ENCODE measurements at places on chromosomes 7 and 10.

GRCh38 chr10:34089253-34089652 is 725.8 kb downstream of the PARD3 start:
- no peak for DNase-seq

DNA sequence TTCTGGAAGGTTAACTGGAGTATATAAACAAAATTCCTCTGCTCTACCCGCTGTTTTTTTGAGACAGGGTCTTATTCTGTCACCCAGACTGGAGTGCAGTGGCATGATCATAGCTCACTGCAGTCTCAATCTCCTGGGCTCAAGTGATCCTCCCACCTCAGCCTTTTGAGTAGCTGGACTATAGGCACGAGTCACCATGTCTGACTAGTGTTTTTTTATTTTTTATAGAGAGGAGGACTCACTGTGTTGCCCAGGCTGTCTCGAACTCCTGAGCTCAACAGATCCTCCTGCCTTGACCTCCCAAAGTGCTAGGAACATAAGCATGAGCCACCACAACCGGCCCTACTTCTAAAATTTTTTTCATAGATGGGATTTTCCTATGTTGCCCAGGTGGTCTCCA is 2.2 kb downstream of the RAB18 start:
- DNase-seq = no peak

DNA sequence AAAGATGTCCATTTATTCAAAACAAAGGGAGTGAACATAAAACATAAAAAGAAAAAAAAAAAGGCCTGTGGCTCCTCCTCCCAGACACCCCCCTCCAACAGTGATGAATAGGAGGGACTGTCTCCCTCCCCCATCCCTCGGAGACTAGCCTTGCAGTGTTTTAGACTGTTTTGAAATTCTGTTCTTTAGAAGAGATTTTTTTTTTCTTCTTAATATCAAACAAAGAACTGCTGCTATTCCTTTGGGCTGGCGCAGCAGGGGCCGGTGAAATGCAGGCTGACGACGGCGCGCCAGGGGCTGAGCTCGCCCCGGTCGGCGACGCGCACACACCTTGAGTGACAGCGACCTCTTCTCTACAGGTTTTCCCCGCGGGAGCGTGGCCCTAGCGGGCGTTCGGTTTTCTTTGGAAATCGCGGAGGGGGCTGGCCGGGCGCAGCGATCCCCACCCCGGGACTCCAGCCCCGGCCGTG is at the start of gene LANCL2:
Gene LANCL2, plus strand, starts transcription at position 133 of the 470 bp plus-strand sequence. CDS start 689 bp downstream, outside the sequence.
- peak; percentile 80 for DNase-seq

DNA sequence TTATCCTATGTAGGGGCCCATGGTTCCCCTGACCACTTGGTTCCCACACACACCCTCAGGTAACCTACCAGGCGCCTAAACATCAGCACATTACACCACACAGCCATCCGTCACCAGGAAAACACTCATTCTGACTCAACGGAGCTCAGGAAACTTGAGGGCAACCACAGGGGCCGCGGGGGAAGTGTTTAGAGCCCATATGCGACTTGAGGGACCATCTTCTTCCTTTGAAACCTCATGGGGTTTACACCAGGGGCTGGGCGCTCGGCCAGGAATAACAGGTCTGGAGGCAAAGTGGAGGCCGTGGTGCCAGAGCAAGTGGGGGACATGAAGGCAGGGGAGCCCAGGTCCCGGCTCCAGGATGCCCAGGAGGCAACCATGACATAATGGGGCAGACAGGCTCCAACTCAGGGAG is 1.5 kb downstream of the STX1A start:
- peak; percentile 93 for DNase-seq

DNA sequence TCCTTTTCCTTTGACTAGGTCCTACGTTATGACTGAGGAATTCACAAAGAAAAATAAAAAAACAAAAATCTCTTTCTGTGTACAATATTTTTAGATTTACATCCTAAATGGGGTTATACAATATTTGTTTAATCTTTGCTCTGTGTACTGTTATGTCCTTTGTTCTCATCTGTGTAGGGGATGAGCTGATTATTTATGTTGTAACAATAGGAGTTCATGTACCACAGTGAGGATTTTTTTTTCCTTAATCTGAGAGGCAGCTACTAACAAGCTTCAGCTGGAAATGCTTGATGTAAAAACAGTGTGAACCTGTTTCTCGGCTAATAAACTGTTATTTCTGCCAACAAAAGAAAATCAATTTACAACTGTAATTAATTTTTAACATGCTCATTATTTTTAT is 58.0 kb downstream of the ORC5 start:
- no peak for DNase-seq

GRCh38 chr7:118754608-118755007 is 530.1 kb downstream of the ANKRD7 start:
- DNase-seq = no peak
